ENCODE measurements at places on chromosomes 3 and 15. TPM values are rescaled to one million over a fixed set of nuclear protein-coding genes. Genes with fewer than 3 reads are reported as not detected.

PLEKHO2 gene
- 5.9 TPM for total RNA-seq

SGO1 gene
- total RNA-seq = 16.1 TPM

GRAMD2A gene
- 0.12 TPM for total RNA-seq

CKMT1B gene
- 5.1 TPM for total RNA-seq

SPATA12 gene
- 0.62 TPM for total RNA-seq

POMGNT2 gene
- total RNA-seq = 8.1 TPM
